Activated CD8-positive, alpha-beta memory T cell treated with anti-CD3 and anti-CD28 coated beads for 48 hours (primary cell): ENCODE measurements at places on chromosomes 4 and X.

- no peak for DNase-seq
Observed at GRCh38 chrX:8404926-8405325, 59.7 kb upstream of the VCX3B start.

- no peak for DNase-seq
Observed at GRCh38 chr4:83780053-83780733, 244.3 kb downstream of the GPAT3 start.

DNA sequence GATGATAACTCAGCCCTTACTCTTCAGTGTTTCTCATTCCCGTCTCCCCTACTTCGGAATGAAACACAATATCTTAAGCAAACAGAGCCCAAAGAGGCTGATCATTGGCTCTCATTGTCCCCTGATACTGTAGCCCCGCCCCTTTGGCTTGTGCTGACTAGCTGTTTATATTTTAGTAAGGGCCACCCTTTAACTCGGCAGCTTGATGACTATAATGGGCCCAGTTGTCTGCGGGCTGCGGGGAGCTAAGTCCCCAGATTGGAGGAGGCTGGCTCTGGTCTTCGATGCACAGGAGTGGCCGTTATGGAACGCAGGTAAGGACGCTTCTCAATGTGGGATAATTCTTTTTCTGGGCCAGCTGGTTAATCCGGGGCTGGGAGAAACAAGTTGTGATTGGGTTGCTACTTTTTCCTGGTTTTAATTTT, at the start of gene TRIM2:
TRIM2 (plus strand) TSS at position 197 of the 425 bp plus-strand sequence; CDS start at position 285, 88 bp downstream.
- no peak for DNase-seq

DNA sequence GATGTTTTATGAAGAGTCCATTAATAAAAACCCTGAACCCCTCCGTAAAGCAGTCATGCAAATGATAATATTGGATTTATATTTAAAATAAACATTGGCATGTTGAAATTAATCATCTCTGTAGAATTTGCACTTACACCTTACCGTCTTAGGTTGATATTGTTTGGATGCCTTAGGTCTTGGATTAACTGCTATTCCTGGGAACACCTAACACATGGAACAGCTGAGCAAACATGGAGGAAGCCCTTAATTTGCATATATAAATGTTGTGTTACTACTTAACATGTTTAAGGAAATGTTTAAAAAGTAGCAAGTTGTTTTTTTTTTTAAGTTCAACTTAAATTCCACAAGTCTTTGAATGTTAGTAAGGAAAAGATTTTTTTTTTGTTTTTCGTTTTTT, 62.5 kb downstream of the NSD2 start:
- no peak for DNase-seq

DNA sequence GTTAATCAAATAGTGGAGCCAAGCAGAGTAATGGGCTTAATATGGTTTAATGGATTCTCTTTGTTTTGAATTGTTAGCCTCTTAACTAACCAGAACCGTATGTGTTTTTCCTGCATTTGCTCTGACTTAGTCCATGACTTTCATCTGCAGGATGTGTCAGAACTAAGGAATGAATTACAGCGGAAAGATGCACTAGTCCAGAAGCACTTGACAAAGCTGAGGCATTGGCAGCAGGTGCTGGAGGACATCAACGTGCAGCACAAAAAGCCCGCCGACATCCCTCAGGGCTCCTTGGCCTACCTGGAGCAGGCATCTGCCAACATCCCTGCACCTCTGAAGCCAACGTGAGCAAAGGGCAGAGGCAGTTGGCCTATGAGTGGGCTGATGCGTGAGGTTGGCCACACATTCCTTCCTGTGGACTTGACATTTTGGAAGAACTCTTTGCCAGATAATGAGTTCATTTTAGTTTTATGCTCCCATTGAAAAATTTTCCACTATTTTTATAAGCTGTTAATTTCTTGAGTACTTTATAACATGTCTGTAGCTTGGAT, 9.1 kb downstream of the MED28 start:
- DNase-seq = no peak

- DNase-seq = no peak
Observed at GRCh38 chr4:140515423-140515822, 8.5 kb upstream of the ELMOD2 start.

GRCh38 chr4:16731776-16732380, 166.6 kb downstream of the LDB2 start:
- no peak for DNase-seq

DNA sequence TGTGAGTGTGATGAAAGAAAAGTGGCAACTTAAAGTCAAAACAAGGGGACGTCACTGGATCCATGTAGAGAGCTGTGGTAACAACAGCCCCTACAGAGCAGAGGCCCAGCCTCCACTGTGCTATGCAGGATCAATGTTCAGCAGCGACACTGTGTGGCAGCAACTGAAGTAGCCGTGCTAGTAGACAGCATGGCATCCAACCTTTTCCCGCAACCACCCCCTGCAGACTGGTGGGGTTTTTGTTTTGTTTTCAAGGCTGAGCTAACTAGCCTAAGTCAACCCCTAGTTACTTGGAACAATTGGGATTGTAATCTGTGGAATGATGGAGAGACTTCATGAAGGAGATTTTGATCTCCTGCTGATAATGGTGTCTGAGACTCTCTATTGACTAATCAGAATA, 44.4 kb upstream of the PPARGC1A start:
- no peak for DNase-seq

DNA sequence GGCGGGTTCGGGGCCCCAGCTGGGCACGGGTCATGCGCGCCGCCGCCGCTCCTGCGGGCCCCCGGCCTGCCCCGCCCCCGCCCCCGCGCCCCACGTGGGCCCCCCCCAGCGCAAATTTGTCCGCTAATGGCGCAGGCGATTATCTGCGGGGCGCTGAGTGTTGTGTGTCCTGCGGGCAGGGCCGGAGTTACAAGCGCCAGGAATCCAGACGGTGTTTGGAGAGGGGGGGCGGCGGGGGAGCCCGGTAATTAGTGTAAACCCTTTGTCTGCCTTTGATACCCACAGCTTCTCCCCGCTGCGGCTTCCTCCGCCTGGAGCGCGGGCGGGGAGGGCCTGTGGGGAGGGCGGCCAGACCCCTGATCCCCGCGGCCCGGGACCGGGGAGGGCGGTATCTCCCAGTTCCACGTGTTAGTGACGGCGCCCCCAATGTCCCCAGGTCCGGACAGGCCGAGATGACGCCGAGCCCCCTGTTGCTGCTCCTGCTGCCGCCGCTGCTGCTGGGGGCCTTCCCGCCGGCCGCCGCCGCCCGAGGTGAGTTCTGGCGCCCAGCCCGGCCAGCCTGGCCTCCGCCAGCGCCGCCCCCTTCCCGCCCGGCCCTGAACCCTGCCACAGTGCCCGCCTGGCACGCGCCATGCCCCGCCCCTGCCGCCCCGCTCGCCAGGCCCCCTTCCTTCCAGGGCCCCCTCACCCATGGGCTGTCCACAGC, 761 bp downstream of the FGFRL1 start:
- DNase-seq = no peak

DNA sequence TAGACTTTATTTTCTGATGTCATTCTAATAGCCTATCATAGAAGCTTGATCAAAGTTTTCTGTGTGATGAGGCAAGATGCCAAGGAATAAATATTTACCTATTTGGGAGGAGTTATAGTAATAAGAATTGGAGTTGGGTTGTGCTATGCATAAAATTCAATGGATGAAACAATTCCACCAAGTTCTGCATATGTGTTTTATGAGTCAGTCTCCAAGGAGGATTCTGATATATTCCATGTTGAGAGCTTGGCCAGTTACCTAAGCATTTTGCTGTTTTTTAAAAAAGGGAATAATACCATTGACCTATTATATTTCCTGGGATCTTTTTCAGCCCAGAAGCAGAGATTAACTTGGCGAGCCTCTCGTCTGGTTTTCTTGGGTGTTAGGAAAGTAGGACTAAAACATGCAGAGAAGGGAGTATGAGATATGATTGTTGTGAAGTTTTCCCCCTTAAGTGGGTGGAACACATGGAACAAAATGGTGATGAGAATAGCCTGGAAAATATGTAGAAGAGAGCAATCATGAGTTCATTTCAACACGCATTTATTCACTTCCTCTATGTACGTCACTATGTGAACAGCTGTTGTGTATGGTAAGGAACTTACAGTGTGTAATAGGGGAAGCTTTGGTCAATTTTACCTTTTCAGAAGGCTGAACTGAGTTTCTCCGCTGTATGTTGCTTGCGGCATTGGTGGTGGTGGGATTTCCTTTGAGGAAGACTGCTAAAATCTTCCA, 39.2 kb downstream of the POLA1 start:
- no peak for DNase-seq

DNA sequence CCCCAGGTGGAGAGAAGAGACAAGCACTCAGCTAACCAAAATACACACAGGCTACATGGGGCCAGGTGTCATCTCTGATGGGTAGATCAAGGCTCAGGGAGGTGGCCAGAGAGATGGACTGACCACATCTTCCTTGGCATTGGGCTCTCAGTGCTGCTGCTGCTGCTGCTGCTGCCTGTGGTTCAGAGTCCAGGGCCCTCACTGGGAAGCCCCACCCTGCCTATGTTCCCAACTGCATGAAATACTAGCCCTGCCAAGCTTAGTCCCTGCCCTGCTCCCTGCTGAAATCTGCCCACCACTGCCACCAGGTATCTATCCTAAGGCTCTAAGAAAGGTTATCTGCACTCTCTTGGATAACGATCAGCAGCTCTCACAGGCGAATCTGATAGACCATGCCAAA, 118.7 kb downstream of the EFHC2 start:
- no peak for DNase-seq

GRCh38 chrX:132231587-132231986, 12.3 kb upstream of the RAP2C start:
- no peak for DNase-seq

DNA sequence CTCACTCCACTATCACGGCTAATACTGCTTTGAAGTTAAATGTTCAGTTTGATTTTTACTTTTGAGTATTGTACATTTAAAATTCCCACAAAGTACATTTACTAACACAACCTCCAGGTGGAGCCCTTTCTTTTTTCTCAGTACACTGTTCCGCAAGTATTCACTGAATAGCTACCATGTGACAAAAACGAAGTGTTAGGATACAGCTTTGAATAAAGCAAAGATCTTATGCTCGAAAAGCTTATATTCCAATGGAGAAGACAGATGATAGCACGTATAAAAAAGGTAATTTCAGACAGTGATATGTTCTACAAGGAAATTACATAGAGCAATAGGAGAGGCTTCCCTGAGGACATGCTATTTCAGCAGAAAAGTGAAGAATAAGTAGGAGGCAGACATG, 60.7 kb upstream of the ABCG2 start:
- DNase-seq = no peak

GRCh38 chr4:62544428-62544827, 1344.3 kb downstream of the ADGRL3 start:
- no peak for DNase-seq

- DNase-seq = no peak
Observed at GRCh38 chr4:99149426-99150019, 5.4 kb upstream of the ADH4 start.

DNA sequence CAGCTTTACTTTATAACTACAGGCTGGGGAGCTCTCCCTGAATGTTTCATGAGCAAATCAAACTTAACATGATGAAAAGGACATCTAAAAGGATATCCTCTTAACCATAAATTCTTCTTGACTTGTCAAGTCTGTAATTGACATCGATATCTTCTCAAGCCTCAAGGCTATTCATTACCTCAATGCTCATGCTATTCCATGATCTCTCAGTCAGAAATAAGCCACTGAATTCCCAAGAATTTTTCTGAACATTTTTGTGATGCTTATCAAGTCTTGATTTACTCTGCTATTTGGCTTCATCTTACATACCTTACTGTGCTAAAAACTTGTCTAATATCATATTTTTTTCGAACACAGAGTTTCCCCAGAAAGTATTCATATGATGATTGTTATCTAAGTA, 433.4 kb downstream of the PDGFC start:
- no peak for DNase-seq

DNA sequence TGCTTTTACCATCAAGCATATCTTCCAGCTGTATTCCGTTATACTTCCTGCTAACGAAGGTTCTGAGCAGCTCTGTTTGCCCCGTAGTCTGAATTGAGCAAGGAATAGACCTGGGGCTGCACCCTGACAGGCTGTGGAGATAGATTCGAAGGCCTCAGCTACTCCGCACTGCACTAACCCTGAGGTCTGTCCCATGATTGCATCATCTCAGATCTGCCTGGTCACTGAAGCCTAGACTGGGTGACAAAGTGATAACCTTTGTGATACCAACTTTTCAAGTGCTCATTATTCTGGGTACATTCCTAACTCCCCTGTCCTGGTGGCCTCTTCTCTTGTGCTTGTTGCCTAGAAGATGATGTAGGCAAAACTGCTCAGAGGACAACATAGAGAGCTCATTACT, 29.9 kb upstream of the PGRMC1 start:
- DNase-seq = no peak

DNA sequence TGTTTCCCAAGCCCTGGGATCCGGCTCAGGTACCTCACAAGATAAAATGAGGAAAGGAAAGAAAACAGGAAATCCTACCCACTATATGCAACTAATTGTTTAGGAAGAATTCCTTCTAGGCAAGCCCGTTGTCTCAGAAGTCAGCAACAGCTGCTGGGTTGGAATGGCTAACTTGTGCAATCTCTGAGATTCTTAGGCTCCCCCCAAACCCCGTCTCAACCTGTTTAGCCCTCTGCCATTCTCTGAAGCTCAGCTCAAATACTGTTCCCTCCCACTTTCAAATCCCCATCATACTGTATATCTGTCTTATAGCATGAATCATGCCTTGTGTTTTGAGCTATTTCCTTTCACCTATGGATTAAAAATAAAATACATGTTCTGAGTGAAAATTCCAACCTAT, 28.9 kb downstream of the STARD8 start:
- DNase-seq = no peak

DNA sequence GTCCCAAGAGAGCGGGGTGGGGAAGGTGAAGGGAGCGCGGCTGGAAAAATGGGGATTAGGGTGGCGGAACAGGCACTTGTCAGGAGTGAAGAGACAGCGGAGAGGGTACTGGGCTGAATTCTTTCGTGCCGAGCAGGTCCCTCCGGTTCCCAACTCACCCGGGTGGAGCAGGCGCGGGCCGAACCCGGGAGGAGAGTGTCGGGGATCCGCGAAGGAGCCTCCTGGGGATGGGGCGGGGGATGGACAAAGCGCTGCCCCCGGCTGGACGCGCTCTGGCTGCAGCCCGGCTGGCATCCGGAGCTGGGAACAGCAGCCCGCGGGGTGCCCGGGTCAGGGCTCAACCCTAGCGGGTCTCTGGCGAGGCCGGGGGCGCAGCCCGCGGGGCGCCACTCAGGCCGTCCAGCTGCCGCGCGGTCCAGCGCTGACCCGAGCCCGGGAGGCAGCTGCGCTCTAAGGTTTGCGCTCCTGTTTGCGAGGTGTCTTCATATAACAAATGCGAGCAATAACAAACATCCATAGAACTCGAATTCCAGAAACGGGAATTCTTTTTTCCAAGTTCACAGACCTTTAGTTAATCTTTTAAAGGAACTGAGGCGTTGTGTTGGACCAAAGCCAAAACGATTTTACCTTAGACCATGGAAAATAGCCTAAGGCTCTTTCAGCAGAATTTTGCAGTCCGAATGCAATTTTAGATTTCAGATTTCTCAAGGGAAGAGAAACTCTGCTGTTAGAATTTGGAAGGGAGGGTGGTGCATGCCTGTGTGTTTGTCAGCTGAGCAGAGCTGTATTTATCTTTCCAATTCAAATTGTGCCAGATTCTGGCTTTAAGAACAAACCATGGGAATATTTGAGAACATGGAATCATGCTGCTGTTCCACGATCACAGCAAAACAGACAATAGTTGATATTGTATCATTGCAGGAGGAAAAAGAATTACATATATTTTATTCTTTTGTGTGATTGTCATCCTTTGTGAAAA, 744 bp downstream of the NPY5R start:
- DNase-seq = no peak
